ENCODE measurements at places on chromosomes 13 and 19.

DNA sequence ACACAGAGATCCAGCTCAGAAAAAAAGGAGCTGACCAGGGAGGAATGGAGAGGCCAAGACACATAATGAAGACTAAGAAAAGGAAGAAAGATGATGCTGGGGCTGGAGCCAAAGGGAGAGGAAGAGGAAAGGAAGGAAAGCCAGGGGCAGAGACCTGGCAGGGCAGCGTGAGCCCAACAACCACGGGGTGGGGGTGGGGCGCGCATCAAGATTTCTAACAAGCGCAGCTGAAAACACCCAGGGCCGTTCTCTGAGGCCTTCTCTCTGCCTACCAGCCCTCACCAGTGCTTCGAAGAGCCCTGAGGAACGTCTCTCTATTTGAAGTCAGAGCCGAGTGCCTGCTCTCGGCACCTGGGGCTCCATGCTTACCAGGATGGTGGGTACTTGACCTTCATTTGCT lies 23.6 kb upstream of the POU2F2 start:
- no peak for DNase-seq

DNA sequence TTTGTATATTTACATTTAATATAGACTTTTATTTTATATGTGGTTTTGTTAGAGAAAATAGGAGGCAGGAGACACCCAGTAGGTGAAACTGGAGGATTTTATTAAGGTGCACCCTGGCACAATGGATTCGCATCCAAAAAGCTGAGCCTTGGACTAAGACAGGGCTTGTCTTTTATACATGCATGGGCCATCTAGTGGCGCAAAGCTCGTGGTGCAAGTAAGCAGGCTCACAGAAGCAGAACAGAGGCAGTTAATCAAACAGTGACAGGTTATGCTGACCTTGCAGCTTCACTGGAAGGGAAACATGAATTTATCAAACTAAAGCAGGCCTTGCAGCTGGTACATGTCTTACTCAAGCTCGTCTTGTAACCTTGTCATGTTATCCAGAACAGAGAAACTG lies 58.8 kb upstream of the ZNF681 start:
- peak; percentile 44 for DNase-seq

- peak; percentile 63 for DNase-seq
These were observed 130.4 kb downstream of the DPF1 start for GRCh38 chr19:38093587-38093986.

- DNase-seq: no peak
These were observed 7.2 kb downstream of the ACTN4 start for GRCh38 chr19:38654628-38655055.

DNA sequence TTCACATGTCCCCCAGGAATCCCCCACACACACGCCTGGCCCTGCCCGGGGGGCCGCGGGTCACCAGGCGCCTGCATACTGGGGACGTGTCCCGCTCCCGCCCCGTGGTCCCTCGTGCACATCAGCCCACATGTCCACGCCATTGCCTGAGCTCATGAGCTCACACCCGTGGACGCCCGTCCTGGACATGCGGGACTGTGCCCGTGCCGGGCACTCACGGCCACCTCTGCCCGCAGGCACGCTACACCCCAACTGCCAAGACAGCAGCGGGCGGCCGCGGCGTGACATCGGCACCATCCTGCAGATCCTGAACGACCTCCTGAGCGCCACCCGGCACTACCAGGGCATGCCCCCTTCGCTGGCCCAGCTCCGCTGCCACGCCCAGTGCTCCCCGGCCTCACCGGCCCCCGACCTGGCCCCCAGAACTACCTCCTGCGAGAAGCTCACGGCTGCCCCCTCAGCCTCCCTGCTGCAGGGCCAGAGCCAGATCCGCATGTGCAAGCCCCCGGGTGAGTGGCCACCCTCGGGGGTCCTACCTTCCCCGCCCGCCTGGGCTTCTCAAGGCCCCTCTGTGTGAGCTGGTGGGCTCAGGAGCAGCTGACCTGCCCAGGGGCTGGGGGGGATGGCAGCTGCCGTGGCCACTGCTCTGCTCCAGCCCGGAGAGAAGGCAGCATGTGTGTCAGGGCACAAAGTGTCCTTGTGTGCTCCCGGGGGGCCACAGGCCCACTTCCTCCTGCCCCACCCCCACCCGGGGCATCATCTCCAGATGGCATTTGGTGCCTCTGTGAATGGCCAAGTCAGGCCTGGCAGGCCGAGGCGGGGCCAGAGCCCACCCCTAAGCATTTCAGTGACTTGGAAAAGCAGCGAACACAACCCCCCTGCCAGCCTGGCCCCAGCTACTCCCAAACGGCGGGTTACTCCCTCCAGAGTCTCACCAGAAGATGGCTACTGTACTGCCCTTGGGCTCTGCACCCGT lies 7.1 kb downstream of the MIDN start:
- DNase-seq: no peak

DNA sequence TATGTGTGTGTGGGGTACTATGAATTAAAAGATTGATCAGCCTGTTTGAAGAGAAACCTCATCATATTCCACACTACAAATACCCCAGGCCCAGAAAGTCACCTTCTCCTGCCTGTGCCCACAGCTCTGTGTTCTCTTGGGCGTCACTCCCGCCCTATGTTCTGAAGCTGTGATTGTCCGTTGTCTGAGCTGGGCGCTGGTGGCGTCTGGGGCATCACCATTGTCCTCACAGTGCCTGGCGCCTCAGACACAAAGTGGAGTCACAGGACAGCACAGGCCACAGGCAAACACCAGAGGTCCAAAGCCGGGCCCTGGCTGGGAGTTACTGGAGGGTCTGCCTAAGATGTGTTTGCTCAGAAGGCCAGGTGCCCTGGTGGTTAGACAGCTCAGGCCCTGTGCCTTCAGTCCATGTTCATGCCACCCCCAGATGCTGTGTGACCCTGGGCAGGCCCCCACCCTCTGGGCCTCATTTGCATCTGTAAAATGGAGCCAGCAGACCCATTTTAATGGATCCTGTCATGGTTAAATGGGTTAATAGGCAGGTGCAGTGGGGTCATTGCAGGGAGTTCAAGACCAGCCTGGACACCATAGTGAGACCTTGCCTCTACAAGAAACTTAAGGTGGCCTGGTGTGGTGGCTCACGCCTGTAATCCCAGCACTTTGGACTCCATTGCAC lies 34.5 kb downstream of the DNM2 start:
- DNase-seq: no peak

GRCh38 chr13:94656176-94656575 lies 54.5 kb downstream of the GPR180 start:
- DNase-seq: no peak

GRCh38 chr19:3359015-3359918 lies 7.1 kb upstream of the NFIC start:
- DNase-seq: peak; percentile 50

GRCh38 chr13:43663474-43664090 lies 123.2 kb downstream of the ENOX1 start:
- no peak for DNase-seq

GRCh38 chr19:10478903-10479384 lies 24.2 kb downstream of the KEAP1 start:
- DNase-seq: peak; percentile 93

- no peak for DNase-seq
These were observed 31.3 kb upstream of the PEPD start for GRCh38 chr19:33552928-33553279.

GRCh38 chr13:36533806-36534205 lies 101.5 kb downstream of the CCNA1 start:
- DNase-seq: no peak

- DNase-seq: no peak
These were observed 253.8 kb downstream of the DNAJC15 start for GRCh38 chr13:43277142-43277541.

GRCh38 chr19:50478901-50479715 lies 2.5 kb upstream of the GARIN5A start:
- no peak for DNase-seq

DNA sequence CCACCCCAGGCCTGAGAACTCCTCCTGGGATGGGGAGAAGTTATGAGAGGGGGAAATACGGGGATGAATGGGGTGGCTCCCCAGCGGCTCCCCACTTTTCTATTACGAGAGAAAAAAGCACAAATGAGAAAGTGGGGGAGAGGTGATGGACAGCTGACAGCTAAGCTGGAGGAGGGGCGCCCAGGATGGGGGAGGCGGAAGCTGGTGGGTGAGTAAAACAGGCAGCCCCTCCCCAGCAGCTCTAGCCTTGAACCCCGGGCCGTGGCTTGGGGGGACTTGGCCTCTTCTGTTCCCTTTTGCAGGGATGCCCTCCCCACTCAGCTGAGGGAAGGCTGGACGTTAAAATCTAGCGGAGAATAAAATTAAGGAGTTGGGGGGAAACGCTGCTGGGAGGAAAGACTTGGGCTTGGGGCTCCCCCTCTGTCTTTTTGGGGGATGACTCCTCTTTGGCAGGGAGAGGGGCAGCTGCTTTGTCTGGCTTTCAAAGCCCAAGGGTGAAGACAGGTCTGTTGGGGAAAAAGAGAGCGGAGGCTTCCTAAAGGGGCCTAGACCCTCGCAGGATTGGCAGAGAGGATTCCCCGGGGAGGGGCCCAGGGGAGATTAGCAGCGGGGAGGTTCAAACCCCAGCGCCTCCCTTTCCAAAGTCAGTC lies 1.4 kb upstream of the SAMD1 start:
- DNase-seq: no peak

DNA sequence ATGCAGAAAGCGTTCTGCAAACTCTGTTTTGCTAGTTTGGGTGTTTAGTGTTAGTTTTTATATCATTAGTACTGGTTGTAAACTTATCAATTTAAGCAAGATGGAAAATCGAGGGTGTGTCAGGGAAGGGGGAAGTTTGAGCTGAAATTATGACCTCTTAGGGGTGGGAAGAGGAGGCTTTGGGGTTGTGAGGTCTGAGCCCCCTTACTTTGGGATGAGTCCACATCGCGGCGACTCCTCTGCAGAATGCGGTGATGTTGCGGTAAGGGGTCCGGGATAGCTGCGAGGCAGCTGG lies 743 bp upstream of the NDUFS7 start:
- no peak for DNase-seq

DNA sequence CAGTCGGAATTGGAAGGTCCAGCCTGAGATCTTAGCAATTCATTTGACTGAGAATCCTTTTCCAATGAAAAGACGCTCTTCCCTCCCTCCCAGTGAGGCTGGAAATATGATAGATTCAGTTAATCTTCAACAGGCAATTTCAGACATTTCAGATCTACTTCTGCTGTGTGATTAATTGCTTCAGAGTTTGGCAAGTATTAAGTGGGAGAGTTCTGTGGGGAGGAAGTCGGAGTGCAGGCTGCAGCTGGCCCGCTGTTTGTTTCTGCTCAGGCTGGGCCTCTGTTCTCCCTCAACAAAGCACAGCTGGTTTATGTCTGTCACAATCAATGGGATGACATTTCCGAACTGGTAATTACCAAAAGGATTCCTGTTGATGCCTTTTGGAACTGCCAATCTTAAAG lies 178.2 kb downstream of the NDFIP2 start:
- DNase-seq: no peak

- DNase-seq: no peak
These were observed 93.6 kb downstream of the GPC5 start for GRCh38 chr13:91491980-91492379.

- DNase-seq: no peak
These were observed 231.6 kb downstream of the SPRY2 start for GRCh38 chr13:80109303-80109702.

GRCh38 chr13:86082121-86082520 lies 282.9 kb upstream of the SLITRK6 start:
- DNase-seq: no peak

DNA sequence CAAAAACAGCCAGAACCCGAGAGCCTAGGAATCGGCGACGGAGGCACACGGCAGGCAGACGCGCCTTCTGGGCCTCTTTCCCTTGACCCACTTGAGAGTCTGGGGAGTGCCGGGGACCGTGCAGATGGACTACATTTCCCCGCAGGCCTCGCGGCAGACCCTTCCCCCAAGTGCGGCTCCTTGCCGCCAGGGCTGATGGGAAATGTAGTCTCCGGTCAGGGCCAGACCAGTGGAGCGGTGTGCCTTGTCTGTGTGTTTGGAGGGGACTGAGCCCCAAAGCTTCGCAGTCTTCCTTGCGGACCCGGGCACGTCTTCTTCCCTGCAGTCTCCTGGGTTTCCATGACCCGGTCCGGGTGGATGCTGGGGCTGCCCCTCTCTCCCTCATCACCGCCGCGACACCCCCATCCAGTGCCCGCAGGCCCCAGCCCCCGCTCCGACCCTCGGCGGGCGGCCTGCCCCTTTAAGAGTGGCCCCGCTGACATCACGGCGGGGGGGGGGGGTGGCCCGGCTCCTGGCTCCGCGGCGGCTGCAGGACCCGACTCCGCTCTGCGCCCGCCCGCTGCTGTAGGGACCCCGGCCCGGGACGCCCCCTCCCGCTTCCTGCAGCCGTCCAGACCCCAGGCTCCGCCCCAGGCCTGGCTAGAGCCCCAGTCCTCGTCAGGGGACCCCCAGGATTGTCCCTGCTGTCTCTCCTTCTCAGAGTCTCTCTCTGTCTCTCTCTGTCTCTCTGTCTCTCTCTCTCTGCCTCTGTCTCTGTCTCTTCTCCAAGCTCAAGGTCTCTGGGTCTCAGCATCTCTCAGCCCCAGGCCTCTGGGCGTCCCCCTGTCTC lies 758 bp upstream of the CACNG7 start:
- no peak for DNase-seq

DNA sequence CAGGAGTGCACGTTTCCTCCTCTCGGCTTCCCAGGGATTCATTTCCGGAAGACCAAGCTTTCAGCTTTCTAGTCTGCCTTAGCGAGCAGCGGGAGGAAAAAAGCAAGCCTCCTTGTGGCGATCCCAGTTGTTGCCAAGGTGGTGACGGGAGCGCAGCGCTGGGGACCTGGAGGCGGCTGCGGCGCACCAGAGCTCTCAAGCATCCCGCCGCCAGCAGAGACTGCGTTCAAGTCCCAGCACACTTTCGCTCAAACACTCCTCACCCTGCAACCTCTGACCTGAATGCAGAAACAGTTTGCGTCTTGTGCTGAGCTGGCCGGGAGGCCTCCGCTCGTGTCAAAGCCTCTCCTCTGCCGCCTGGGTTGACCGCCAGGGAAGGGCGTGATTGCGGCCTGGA lies 4.9 kb downstream of the GSX1 start:
- no peak for DNase-seq

GRCh38 chr19:52219611-52220010 lies 29.8 kb downstream of the PPP2R1A start:
- DNase-seq: no peak

- DNase-seq: no peak
These were observed 49.6 kb upstream of the ARGLU1 start for GRCh38 chr13:106617561-106617960.

DNA sequence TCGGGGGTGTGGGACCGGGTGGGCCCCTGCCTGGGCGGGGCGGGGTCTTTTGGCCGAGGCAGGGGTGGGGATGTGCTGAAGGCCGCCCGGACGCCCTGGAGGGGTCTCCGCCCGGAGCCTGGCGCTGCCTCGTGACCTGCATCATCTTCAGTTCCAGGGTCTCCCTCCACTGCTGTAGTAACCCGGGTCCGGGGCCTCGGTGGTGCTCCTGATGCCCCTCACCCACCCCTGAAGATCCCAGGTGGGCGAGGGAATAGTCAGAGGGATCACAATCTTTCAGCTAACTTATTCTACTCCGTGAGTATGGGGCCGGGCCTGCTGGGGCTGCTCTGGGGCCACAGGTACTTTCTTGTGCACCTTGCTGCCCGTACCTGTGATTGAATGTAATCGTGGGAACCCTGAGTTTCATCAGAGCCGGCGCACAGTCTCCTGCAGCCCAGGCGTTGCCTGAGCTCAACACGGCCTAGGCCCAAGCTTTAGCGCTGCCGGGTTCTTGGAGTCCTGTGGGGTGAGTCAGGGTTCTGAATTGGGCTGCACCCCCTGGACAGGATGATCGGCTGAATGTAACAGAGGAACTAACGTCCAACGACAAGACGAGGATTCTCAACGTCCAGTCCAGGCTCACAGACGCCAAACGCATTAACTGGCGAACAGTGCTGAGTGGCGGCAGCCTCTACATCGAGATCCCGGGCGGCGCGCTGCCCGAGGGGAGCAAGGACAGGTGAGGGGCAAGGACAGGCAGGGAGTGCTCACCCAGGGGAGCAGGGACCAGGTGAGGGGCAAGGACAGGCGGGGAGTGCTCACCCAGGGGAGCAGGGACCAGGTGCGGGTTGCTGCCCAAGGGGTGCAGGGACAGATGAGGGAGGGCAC lies 10.5 kb downstream of the PEAK3 start:
- DNase-seq: no peak
